ENCODE measurements at places on chromosomes 7 and 10. TPM values are rescaled to one million over a fixed set of nuclear protein-coding genes. Genes with fewer than 3 reads are reported as not detected.

The HABP2 gene
- not detected for total RNA-seq

GRCh38 chr10:90321132-90321816 is 536.6 kb downstream of the HTR7 start:
- peak; percentile 11 for DNase-seq
- H3K4me3 ChIP-seq, result no peak overlapping the region
- peaks cover 2% of the 10 kb centered on the region for H3K27me3 ChIP-seq
- H3K36me3 ChIP-seq, result no peaks in the 10 kb centered on the region
- no peak overlapping the region for H3K27ac ChIP-seq

DNA sequence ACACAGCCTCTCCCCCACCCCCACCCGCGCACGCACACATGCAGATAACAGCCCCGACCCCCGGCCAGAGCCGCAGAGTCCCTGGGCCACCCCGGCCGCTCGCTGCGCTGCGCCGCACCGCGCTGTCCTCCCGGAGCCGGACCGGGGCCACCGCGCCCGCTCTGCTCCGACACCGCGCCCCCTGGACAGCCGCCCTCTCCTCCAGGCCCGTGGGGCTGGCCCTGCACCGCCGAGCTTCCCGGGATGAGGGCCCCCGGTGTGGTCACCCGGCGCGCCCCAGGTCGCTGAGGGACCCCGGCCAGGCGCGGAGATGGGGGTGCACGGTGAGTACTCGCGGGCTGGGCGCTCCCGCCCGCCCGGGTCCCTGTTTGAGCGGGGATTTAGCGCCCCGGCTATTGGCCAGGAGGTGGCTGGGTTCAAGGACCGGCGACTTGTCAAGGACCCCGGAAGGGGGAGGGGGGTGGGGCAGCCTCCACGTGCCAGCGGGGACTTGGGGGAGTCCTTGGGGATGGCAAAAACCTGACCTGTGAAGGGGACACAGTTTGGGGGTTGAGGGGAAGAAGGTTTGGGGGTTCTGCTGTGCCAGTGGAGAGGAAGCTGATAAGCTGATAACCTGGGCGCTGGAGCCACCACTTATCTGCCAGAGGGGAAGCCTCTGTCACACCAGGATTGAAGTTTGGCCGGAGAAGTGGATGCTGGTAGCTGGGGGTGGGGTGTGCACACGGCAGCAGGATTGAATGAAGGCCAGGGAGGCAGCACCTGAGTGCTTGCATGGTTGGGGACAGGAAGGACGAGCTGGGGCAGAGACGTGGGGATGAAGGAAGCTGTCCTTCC is 620 bp downstream of the EPO start:
- DNase-seq, result no peak
- H3K27ac ChIP-seq, result no peak overlapping the region
- no peak overlapping the region for H3K4me3 ChIP-seq
- H3K27me3 ChIP-seq, result peaks cover 44% of the 10 kb centered on the region

DNA sequence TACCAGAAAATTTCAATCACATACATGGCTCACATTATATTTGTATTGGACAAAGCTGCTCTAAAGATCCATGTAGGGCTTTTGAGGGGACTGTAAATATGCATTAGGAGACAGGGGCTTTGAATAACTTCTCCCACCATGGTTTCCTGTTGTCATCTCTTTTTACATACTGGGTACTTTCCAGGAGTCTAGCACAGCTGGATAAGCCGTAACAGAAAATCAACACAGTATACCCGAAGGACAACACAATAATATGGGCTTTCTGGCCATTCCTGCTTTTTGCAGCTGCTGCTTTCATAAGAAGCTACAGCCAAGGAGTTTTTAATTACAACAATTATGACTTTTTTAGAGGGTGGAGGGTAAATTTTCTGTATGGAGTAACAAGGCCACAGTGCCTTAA is 63.4 kb upstream of the SRPK2 start:
- H3K27ac ChIP-seq, result no peak overlapping the region
- H3K27me3 ChIP-seq, result peaks cover 2% of the 10 kb centered on the region
- peaks cover 36% of the 10 kb centered on the region for H3K4me1 ChIP-seq
- no peak overlapping the region for H3K4me3 ChIP-seq
- no peak for DNase-seq
- H3K36me3 ChIP-seq, result peaks cover 11% of the 10 kb centered on the region

The CREB3L2 gene
- 115 TPM for total RNA-seq

GRCh38 chr10:59814878-59815277 is 61.6 kb upstream of the MRLN start:
- DNase-seq, result no peak
- H3K36me3 ChIP-seq, result peaks cover 9% of the 10 kb centered on the region
- no peak overlapping the region for H3K27ac ChIP-seq

The GPRIN2 gene
- not detected for total RNA-seq

All from HFFc6 (cell line).